ENCODE measurements at places on chromosomes 5 and 9. TPM values are rescaled to one million over a fixed set of nuclear protein-coding genes. Genes with fewer than 3 reads are reported as not detected.

The CCDC192 gene
- not detected for total RNA-seq

The DBH gene
- total RNA-seq, result 1.5 TPM

The SYK gene
- not detected for total RNA-seq

The C9orf153 gene
- not detected for total RNA-seq

The CA9 gene
- total RNA-seq, result 0.10 TPM

The GDF9 gene
- total RNA-seq, result 0.27 TPM

The SV2C gene
- total RNA-seq, result not detected

The PSD2 gene
- 0.05 TPM for total RNA-seq

The SOX30 gene
- total RNA-seq, result 0.47 TPM

The LCN9 gene
- not detected for total RNA-seq

The TRMT10B gene
- total RNA-seq, result 3.7 TPM

All from myocyte (in vitro differentiated cells).